ENCODE measurements at places on chromosomes 2 and 18.
A peak's percentile ranks its signal among the peaks of the same experiment; 100 is the strongest.

GRCh38 chr2:19111354-19111753 is 247.1 kb downstream of the OSR1 start:
- DNase-seq: no peak

GRCh38 chr2:241752689-241753276 is 18.4 kb downstream of the D2HGDH start:
- no peak for DNase-seq

GRCh38 chr2:216159646-216160045 is 50.5 kb downstream of the XRCC5 start:
- DNase-seq: no peak

GRCh38 chr2:38323623-38324022 is 53.5 kb downstream of the ATL2 start:
- no peak for DNase-seq

DNA sequence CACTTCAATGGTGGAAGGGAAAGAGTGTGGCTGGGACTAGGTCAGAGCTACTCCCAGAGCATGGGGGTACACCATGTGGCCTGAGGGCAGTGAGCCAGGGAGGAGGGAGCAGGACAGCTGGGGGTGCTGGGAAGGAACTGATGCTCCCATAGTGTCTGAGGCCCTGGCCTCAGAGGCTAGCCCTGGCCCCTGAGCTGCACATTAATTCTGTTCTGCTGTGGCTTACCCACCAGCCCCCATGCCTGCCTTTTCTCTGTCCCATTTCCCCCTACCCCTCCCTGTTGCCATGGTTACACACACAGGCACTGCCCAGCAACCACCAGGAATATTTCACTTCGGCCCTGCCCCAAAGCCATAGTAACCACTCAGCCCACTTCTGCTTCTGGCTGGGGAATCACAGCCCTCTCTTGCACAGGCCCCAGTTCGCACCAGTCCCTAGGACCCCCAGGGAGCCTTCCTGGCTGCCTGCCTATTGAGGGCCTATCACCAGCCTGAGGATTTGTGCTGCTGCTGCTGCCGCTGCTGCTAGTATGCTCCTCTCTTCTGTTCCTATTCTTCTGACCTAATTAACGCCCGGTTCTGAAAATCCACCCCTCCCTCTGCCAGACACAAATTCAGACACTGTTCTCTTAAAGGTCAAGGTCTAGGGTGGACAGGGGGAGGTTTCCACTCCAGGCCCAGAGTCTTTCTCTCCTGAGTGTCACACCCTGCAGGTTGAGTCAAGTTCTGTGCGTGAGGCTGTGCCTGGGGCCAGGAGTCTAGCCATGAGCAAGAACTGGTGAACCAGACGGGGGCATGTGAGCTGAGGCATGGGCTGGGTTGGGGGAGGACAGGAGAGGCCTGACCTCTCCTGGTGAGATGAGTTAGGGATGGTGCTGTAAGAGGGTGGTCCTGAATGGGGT is 87.1 kb upstream of the MCFD2 start:
- DNase-seq: no peak

DNA sequence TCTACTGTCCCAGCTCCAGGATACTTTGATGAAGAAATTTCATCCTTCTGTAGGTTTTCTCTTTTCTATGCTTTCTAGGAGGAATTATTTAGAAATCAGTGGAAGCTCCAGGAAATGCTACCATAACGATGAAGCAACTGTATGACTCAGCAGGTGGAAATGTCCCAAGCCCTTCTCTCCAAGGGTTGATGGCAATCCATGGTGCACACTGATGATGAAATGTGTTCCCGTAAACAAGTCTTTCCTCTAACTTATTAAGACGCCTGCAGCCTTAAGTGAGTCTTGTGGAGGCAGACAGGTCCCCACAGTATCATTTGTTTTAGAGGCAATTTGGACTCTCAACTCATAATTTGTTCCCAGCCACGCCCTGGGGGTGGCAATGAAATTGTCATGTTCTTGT is 777.6 kb upstream of the SOX11 start:
- DNase-seq: no peak

GRCh38 chr2:94978917-94979316 is 46.6 kb upstream of the MAL start:
- no peak for DNase-seq

DNA sequence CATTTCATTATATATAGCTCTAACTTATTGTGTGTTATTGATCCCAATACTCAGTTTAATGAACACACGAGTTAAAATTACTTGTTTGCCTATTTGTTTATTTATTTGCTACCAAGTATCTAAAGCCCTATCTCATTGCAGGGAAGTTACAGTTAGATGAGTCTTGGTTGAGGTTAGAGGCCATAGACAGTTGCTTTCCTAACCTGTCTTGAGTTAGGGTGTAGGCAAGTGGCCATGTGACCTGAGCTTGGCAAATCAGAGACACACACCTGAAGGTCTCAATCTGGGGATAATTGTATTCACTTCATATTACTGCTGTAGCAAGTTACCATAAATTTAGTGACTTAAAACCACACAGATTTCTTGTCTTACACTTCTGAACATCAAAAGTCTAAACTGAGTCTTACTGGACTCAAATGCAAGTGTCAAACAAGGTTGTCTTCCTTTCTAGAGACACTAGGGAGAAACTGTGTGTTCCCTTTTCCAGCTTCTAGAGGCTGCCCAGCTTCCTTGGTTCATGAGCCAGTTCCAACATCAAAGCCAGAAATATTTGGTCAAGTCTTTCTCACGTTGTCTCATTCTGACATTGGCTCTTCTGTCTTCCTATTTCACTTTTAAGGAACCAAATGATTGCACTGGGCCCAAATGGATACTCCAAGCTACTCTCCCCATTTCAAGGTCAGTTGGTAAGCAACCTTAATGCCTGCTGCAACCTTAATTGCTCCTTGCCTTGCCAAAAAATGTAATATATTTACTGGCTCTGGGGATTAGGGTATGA is 39.7 kb downstream of the COL3A1 start:
- no peak for DNase-seq

- peak; percentile 25 for DNase-seq
Measured at GRCh38 chr2:177169810-177170514, 42.6 kb upstream of the HNRNPA3 start.

GRCh38 chr2:189522435-189523151 is 58.0 kb downstream of the SLC40A1 start:
- DNase-seq: no peak

- DNase-seq: no peak
Measured at GRCh38 chr2:98900721-98901120, 35.3 kb downstream of the CRACDL start.

GRCh38 chr2:86372133-86372532 is 34.7 kb upstream of the REEP1 start:
- DNase-seq: no peak

- DNase-seq: no peak
Measured at GRCh38 chr2:29035016-29035745, 39.1 kb downstream of the PCARE start.

DNA sequence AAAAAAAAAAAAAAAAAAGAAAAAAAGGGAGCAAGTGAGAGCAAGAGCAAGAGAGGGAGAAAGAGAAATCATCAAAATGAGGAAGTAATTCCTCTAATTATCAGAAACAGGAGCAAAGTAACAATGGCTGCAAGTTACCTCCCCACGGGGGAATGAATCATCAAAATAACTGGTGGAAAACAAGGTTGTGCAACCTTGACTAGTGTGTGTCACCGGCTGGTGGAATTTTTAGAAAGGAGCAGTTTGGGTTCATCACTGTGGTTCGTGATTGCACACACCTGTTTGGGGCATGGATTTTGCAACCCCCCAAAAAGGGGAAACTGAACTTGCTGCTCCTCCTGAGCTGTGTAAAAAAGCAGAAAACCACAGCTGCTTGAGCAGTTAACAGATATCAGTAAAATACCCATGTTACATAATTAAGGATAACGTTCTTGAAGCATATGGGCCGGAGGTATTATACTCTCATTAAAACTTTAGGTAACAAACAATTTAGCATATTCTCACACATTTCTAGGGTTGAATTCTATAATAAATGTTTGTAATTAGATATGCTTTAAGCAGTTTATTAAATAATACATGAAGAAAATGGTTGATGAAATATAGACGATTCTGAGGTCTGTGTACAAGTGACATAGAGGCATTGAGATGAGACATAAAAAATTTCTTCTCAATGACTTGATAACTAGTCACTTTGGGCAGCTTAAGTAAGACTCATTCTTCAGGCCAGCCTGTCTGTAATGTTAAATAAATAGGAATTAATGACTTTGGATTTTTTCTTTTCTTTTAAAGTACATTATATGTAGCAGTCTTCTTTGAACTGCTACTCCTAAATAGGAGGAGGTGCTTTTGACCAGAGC is 184.2 kb upstream of the ZEB2 start:
- DNase-seq: no peak

DNA sequence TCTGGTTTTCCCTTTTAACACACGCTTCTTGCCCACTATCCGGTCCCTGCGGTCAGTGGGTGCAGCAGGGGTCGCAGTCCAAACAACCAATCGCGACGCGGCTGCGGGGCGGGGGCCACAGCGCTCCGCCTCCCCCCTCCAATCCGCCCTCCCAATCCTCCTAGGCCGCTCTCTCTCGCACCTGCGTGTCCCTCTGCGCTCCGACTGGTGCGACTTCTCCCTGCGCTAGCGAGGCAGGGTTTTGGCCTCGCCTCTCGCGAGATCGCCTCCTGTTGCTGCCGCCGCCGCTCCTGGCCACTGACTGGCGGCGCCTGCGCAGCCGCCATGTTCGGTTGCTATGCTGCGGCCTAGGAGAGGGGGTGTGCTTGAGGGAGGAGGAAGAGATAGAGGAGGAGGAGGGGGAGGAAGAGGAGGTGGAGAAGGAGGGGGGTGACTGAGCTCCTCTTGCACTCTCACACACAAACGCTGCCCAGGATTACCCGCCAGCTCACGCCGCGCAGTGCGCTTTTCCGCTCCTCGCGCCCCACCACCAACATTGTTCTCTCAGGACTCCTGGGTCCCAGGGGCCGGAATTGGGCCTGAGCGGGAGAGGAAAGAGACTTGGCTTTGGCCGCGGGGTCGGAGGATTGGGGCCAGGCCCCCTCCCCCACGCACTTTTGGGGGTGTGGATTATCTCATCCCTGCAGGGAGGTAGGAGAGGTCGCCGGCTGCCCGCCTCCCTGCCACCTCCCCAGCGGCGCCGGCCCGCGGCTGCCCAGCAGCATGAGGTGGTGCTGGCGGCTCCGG is at the start of gene PTPN4:
PTPN4 (plus strand) TSS at position 472 of the 786 bp plus-strand sequence. CDS start 49,932 bp downstream, outside the sequence.
- DNase-seq: peak; percentile 98

GRCh38 chr2:198408171-198408570 is 603.8 kb downstream of the PLCL1 start:
- no peak for DNase-seq

DNA sequence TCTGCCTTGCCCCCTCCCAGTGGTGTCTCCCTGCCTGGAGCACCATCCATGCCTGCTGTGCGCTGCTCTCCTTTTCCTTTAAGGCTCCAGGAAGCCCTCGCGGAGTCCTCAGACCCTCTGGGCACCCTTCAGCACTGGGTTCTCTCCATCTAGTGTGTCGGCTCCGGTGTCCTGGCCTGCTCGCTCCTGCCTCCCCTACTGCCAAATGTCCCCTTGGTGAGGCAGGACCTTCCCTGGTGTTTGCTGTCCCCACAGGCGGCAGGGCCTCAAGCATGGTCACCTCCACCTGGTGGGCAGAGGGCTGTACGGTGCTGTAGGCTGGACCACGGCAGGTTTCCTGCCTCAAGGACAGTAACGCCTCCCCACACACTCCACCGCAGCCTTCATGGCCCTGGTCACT is 90.2 kb downstream of the DGKD start:
- no peak for DNase-seq

- no peak for DNase-seq
Measured at GRCh38 chr2:121570036-121570666, 39.5 kb downstream of the RNU4ATAC start.

GRCh38 chr2:113829761-113830160 is 60.1 kb upstream of the ACTR3 start:
- DNase-seq: no peak

DNA sequence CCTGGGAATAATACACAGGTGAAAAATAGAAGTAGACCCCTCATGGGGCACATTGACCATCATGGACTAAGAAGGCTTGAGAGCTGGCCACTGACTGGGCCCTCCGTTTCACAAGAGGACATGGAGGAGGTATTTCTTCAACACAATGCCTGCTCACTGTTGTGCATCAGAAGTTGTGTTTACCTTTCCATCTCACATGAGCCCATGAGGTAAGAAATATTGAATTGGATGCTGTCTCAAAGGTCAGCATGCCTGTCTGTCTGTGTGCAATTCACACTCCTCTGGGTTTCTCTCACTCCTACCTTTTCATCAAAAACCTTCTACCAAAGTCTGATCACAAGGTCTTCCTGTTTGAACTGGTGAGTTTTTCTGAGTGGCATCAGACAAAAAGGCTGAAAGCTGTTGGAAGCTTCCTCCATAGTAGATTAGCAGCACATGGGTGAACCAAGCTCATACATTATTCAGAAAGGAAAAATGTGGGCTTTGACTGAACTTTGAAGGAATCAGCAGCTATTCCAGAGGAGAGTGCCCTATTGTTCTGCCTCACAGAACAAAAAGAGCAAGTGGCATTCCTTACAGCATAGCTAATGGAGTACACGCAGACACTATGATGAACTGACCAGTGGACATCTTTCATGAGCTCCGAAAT is 143.2 kb upstream of the RND3 start:
- no peak for DNase-seq

- DNase-seq: peak; percentile 60
Measured at GRCh38 chr2:11103984-11104793, 51.1 kb upstream of the SLC66A3 start.

GRCh38 chr2:238060542-238061314 is at the start of gene SCLY:
Gene SCLY (plus strand): TSS chr2:238061001. CDS start chr2:238061055, 54 bp downstream.
- peak; percentile 98 for DNase-seq

- DNase-seq: no peak
Measured at GRCh38 chr2:55395724-55396605, 23.7 kb downstream of the CCDC88A start.

Data from activated CD4-positive, alpha-beta memory T cell treated with anti-CD3 and anti-CD28 coated beads for 36 hours (primary cell).